Mammary epithelial cell (primary cell): ENCODE measurements at places on chromosomes 12 and 14.
A peak's percentile ranks its signal among the peaks of the same experiment; 100 is the strongest.

GRCh38 chr12:2084553-2085296, 31.9 kb downstream of the CACNA1C start:
- no peak for DNase-seq

DNA sequence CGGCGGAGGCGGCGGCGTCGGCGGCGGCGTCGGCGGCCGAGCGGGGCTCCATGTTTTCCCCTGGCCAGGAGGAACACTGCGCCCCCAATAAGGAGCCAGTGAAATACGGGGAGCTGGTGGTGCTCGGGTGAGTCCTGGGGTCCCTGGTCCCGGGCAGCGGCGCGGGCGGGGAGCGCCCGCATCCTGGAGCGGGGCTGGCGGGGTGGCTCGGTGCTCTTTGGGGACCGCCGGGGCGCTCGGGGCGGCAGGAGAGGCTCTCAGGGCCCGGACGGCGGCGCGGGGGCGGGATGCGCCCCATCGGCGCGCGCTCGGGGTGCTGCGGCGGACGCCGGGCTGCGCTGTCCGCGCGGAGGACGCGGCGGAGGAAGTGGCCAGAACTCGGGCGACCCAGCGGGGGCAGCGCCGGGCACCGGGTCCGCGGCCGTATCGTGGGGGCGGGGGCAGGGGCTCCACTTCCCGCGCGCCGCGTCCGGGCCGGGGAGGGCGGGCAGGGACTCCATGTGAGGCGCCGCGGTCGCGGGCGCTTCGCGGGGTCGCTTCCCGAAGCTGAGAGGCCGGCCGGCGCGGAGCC, 485 bp downstream of the PELI2 start:
- DNase-seq, result no peak

DNA sequence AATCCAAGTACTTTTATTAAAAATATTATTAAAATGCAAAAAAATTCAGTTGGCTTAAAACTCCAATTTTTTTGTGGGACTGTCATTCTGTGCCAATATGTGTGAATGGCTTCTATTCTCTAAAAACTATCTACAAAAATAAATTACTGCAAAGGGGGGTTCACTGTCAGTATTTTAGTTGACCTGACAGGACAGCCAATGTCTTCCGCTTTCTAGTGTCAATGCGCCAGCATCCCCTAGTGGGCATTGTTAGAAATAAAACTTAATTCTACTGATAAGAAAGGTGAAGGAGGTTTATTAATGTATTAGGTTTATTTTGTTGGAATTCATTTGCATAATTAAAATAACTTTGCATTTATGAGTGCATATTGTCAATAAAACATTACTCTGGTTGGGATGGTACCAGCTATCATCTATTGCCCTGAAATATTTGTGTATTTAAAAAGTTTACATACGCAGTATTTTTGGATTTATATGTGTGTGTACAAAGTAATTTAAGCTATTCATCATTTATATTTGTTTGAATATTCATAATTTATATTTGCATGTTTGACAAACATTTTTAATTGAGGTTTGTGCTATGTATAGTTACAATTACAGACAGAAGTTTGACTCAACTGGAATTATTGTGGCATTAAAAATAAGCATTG, 527.2 kb downstream of the FLRT2 start:
- DNase-seq, result no peak

DNA sequence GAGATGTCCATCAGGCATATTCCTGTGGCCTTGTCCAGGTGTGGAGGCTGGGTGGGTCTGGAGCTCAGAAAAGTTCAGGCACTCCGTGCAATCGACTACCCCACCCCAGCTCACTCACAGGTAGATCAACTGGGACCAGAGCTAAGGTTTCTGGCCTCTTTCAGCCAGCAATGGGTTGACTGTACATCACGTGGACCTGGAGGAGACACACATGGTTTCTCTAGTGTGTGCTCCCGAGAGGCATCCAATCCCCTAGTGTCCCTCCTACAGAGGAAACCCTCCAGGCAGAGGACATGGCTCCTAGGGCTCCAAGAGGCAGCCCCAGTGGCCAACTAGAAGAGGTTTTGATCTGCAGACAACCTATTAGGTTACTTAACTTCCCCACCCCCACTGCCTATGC, 119.5 kb upstream of the RGS6 start:
- no peak for DNase-seq

DNA sequence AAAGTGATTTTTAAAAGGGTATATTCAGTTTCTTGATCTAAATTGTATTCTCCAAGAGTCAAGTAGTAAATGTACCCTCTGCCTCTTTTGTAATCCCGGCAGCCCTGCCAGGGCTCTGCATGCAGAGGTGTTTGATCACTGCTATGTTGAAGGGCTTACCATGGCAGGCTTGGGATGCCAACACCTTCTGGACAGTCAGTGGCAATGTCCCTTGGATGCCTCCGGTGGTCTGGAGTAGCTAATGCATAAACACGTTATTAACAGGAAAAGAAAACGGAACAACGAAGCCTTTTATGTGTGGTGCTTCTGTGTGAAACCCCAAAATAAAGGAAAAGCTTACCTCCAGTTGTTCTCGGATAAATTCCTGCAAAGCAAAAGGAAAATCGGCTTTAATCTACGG, 19.9 kb downstream of the EIF2B2 start:
- DNase-seq, result no peak

GRCh38 chr14:78403278-78403815, 233.2 kb downstream of the NRXN3 start:
- DNase-seq, result peak; percentile 4

GRCh38 chr14:99093532-99094517, 178.2 kb downstream of the BCL11B start:
- no peak for DNase-seq

- DNase-seq, result no peak
Observed at GRCh38 chr12:124744659-124745464, 118.8 kb downstream of the SCARB1 start.

DNA sequence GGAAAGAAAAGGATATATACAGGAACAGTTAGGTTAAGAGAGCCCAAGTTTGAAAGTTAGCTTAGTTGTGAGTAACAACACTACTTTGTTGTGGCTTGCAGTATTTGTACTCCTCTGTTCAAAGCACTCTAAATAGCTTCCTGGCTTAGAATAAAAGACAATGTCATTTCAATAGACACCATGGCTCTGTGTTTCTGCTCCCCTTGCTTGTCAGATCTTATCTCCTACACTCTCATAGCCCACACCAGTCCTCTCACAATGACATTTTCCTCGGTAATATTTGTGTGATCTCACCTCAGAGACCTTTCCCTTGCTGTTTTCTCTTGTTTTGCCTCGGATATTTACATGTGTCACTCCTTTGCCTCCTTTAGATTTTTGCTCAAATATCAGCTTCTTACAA, 418.4 kb downstream of the MDGA2 start:
- DNase-seq, result no peak

DNA sequence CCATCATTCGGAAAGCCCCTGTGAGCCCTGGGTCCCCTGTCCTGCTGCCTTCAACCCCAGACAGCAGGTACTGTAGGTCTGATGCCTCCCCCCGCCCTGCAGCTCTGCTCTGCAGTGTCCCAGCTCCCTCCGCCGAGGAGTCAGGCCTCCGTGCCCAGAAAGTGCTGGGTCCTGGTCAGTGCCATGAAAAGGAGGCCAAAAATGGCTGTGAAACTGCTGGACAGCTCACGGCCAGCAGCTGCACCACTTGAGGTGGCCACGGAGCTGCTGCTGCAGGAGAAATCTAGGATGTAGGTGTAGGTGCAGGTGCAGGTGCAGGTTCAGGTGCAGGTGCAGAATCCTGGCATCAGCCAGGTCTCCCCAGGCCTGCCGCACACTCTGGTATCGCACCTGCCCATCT, 196.1 kb downstream of the SLC15A4 start:
- DNase-seq, result no peak

DNA sequence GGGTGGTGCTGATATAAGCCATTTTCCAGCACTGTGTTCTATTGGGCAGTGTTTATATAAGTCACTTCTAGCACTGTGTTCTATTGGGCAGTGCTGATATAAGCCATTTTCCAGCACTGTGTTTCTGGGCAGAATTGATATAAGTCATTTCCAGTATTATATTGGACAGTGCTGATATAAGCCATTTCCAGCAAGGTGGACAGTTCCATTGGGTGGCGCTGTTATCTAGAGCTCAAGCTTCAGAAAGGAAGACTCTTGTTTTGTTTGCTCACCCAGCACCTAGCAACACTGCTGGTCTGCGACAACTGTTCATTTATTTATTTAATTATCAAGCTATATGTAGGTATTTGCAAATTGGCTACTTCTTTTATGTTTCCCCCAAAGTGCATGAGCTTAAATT, 690.3 kb downstream of the AACS start:
- no peak for DNase-seq

GRCh38 chr14:37708481-37708880, 113.1 kb downstream of the TTC6 start:
- DNase-seq, result no peak

DNA sequence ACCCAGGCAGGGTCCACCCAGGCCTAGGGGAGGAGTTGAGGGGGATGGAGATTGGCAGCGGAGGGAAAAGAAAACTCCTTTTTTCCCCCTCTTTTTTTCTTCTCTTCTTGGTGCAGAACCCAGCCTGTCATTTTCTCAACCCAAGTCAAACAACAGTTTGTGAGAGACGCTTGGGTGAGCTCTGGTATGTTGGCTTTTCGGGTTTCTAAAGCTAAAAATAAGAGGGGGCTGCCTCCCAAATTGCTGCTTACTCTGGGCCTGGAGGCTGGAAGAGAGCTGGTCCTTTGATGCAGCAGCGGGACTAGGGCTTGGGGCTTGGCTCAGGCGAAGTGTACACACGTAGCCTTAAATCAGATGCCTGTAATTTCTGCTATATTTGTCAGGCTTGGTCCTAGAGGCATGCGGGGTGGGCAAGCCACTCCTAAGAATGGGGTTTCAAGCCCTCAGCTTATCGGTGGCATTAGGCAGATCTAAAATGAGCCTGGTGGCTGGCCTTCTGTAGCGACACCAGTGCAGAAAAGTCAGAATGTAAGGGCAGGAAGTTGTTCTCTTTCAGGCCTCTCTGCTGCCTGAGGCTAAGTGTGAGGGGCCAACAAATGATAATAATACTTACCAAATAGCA, 816 bp upstream of the SLC8A3 start:
- DNase-seq, result no peak

GRCh38 chr14:89899917-89900663, 54.4 kb downstream of the EFCAB11 start:
- no peak for DNase-seq

DNA sequence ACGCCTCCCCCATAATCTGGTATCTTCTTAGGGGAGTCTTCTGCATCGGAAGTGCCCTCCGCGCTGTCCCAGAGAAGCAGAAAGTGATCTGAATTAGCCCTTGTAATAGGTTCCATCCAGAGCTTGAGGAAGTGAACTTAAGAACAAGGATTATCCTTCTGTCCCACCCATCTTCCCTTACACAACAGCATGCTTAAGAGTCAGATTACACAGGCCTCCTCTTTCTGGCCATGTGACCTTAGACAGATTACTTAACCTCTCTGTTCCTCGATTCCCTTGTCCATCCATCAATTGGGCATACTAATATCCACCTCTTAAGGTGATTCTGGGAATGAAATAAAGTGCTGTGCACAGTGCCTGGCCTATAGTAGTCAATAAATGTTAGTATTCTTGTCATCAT, 11.4 kb downstream of the CABP1 start:
- DNase-seq, result no peak

GRCh38 chr12:68240079-68240478, 13.3 kb downstream of the IL22 start:
- peak; percentile 80 for DNase-seq

GRCh38 chr12:47409310-47409987, 296.4 kb downstream of the RPAP3 start:
- no peak for DNase-seq

GRCh38 chr14:76564471-76565422, 188.8 kb downstream of the ESRRB start:
- peak; percentile 24 for DNase-seq

DNA sequence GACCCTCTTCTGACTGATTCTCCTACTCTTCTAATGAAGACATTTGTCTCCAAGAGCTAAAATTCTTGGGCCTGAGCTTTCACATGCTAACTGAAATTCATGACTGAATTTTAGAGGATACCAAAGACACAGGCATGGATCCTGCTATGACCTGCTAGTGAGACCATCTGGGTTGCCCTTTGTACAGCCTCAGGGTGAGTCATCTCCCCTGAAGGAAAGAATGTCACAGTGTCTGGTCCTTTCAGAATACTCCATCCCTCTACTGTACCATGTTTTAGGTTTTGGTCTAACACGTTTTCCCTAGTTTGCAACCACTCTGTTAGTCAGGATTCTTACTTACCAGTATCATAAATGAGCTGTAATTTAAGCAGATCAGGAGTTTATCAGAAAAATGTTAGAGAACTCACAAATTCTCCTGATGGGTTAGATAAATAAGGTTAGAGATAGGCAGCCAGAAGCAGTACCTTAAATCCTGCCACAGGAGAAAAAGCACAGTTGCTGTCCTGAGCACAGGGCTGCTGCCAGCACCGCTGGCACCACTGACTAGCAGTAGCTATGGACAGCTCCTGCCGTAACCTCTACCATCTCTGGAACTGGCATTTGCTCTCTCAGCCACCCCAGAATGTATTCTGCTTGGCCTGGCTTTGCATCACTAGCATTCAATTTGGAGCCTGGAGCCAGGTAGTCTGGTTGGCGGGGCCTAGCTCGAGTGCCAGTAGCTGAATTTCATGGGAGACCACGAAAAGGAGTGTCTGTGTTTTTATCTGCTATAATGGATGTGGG, 127.6 kb downstream of the ANO6 start:
- peak; percentile 54 for DNase-seq

DNA sequence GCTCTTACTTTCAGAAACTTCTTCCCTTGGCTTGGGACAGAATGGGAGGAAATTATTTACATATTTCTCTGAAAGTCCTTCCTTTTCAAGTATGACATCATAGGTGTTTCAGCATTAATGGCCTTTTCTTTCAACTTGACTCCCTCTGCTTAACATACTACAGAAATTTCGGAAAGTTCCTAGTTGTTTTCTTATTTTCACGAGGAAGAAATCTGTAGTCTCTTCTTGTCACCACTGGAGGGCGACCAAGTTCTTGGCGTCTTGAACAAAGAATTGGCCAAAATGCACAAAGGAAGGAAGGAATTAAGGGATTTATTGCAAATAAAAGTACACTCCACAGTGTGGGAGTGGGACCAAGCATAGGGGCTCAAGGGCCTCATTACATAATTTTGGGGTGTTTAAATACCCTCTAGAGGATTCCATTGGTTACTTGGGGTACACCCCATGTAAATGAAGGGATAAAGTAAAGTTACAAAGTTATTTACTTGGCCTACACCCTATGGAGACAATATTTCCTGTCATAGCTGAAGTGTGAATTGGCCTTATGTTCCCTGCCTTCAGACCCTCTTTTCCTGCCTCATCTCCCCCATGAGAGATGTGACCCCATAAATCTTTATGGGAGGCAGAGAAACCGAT, 70.4 kb downstream of the RPL10L start:
- peak; percentile 6 for DNase-seq

GRCh38 chr12:125674554-125675338, 609.5 kb downstream of the AACS start:
- DNase-seq, result no peak

DNA sequence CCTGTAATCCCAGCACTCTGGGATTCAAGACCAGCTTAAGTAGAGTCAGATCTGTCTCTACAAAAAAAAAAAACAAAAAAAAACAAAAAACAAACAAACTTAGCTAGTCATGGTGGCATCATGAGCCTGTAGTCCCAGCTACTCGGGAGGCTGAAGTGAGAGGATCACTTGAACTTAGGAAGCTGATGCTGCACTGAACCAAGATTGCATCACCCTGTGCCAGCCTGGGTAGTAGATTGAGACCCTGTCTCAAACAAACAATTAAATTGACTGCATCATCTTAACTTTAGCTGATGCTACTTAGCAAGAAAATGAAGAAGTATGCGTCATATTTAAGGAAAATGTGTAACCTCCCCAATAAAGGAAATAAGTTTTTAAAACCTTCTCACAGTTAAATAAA, 136.6 kb upstream of the ATXN7L3B start:
- no peak for DNase-seq
